Activated CD4-positive, alpha-beta memory T cell treated with anti-CD3 and anti-CD28 coated beads, Interleukin-2, amount 10 ng/mL, durations not matched to agents 7 days and 5 days (primary cell): ENCODE measurements at places on chromosomes 7 and 10. TPM values are rescaled to one million over a fixed set of nuclear protein-coding genes. Genes with fewer than 3 reads are reported as not detected.

PRLHR gene
- not detected for total RNA-seq

- H3K27me3 ChIP-seq, result peaks cover 32% of the 10 kb centered on the region
- peaks cover 3% of the 10 kb centered on the region for H3K4me1 ChIP-seq
- DNase-seq, result no peak
- no peak within 1 kb of the TSS for H3K27ac ChIP-seq
Observed at GRCh38 chr10:52313933-52314821, at the start of gene DKK1. DKK1 (plus strand) TSS chr10:52314281; CDS start chr10:52314435, 154 bp downstream.

DNA sequence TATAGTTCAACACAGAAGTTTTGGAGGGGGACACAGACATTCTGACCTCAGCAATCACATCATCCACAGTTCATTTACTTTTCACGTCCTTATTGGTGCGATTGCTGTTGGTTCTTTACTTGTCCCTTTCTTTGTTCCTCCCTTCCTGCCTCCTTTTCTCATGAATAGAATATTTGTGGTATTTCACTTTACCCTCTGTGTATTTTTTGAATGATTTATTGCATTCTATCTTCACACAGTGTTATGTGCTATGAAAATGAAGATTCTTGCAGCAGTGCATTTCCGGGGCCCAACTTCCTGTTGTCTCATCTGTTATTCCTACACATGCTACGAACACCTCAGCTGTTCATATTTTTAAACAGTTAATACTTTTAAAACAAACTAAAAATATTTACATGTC is 179.6 kb downstream of the ZMYND11 start:
- H3K36me3 ChIP-seq, result no peaks in the 10 kb centered on the region
- H3K4me1 ChIP-seq, result peaks cover 12% of the 10 kb centered on the region
- peak overlapping the region; percentile 55 for H3K27ac ChIP-seq
- DNase-seq, result no peak

DNA sequence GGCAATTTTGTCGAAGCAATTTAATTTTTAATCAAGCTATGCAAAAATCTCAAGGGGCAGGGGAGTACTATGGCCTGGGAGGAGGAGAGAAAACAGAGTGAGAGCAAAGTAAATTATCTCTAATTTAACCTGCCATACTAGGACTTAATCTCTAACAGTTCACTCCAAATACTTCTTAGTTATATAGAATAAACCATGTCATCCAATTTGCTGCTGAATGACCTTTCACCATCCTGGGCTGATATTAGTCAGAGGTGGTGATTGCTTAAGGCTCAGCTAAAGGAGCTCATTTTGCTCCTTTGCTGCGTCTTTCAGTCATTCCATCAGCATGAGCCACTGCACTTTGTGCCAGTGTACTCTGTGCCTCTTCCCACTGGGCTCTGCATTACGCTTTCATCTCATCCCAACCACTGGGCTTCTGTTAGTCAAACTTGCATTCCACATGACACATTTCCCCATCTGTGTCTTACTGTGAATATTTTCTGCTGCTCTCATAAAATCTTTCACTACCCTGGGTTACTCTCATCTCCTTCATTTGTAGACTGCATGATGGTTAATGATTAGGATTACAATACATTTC is 84.3 kb downstream of the CD36 start:
- DNase-seq, result no peak
- no peaks in the 10 kb centered on the region for H3K4me1 ChIP-seq
- no peak overlapping the region for H3K4me3 ChIP-seq
- H3K36me3 ChIP-seq, result no peaks in the 10 kb centered on the region
